ENCODE measurements at places on chromosomes 2 and 18.
A peak's percentile ranks its signal among the peaks of the same experiment; 100 is the strongest.

DNA sequence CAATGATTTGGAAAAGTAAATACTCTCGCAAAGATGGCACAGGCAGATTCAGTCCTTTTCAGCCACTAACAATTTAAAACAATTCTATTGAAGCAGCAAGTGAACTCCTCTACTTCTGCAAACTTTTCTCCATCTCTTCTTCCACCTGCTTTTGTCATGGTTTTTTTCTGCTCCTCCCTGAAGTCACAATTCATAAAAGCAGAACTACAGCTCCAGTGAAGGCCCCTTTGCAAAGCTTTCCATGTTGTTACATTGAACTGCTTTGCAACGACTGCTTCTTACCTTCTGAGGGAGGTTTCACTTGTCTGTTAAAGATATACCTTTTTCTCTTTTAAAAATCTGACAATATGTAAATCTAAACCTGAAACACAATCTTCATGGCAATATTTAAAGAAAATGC is 3.7 kb upstream of the SERTAD2 start:
- no peak for DNase-seq

GRCh38 chr2:41735006-41735405 is 312.8 kb upstream of the PKDCC start:
- no peak for DNase-seq

- peak; percentile 71 for DNase-seq
Observed at GRCh38 chr18:26103579-26103978, 13.2 kb upstream of the SS18 start.

DNA sequence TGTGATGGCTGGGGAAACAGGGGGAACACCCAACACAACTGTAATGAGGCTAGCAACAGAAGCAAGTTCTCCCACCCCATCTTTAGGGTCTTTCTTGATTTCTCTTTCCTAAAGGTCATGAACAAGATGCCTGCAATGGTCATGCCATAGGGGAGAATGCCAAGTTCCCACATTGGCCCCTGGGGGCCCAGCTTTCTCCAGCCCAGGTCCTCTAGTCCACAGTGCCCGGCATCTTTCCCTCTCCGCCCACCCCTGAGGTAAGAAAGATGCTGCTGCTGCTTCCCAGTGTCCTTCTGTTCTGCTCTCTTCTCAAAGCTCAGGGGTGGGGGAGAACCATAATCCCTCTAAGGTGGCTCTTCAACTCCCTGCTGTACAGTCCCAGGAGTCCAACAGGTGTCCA is 78.0 kb downstream of the LOXHD1 start:
- DNase-seq = no peak

GRCh38 chr2:76281156-76281841 is 570.6 kb upstream of the GCFC2 start:
- no peak for DNase-seq

DNA sequence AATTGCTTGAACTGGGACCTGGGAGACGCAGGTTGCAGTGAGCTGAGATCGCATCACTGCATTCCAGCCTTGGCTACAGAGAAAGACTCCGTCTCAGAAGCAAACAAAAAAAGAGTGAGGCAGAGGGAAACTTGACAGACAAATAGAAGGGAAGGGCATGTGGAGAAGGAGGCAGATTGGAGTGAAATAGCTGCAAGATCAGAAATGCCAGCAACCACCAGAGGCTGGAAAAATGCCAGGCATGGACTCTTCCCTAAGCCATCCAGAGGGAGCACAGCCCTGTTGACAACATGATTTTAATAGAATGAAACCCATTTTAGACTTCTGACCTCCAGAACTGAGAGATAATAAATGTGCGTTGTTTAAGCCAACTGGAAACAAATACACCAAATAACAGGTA is 447.2 kb upstream of the SPHKAP start:
- DNase-seq = no peak

DNA sequence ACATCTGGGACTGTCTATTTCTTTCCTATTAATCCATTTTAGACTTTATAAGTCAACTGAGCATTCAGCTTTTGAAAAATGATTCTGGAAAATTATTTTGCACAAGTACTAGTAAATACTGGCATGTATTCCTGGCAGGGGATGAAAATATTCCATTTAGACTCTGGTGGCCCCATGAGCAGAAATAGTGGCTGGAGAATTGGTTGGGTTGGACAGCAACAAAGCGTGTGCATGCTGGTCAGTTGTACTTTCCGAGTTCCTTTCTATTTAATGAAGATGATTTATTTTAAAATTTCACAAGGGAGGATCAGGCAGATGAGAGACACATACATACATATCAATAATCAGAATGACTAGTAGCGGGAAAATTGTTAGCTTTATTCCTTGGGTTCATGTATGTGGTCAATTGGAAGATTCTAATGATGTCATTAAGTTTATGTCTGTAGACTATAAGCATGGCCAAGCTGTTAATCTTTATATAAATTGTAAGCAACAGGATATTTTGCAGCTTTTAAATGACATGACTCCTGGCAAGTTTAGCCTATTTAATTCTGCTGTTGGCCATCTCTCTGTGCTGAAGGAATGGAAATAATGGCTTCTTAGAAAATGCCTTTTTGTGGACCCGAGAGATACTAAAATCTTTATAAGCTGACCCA is 541.6 kb downstream of the SLC4A3 start:
- no peak for DNase-seq

- no peak for DNase-seq
Observed at GRCh38 chr2:127953849-127954248, 68.1 kb upstream of the AMMECR1L start.

GRCh38 chr2:118040891-118041290 is 27.0 kb upstream of the CCDC93 start:
- DNase-seq = no peak

DNA sequence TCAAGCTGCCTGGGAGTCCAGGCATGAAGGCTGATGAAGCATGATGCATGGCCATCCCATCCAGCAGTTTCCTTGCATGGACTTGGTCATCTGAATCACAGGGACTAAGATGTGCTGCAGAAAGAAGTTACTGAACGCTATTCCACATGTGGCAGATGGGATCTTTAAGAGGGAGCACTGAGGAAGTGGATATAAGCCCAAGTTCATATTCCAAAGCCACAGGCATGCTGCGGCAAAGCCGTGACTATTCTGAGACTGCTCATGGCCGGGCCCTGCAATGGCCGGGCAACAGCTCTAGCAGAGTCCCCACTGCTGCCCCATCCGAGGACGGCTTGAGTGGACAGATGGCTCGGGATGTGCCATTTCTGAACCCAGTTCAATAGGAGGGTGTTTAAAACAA is 61.5 kb downstream of the STPG4 start:
- DNase-seq = no peak

- DNase-seq = no peak
Observed at GRCh38 chr2:57698935-57699449, 347.6 kb upstream of the VRK2 start.

DNA sequence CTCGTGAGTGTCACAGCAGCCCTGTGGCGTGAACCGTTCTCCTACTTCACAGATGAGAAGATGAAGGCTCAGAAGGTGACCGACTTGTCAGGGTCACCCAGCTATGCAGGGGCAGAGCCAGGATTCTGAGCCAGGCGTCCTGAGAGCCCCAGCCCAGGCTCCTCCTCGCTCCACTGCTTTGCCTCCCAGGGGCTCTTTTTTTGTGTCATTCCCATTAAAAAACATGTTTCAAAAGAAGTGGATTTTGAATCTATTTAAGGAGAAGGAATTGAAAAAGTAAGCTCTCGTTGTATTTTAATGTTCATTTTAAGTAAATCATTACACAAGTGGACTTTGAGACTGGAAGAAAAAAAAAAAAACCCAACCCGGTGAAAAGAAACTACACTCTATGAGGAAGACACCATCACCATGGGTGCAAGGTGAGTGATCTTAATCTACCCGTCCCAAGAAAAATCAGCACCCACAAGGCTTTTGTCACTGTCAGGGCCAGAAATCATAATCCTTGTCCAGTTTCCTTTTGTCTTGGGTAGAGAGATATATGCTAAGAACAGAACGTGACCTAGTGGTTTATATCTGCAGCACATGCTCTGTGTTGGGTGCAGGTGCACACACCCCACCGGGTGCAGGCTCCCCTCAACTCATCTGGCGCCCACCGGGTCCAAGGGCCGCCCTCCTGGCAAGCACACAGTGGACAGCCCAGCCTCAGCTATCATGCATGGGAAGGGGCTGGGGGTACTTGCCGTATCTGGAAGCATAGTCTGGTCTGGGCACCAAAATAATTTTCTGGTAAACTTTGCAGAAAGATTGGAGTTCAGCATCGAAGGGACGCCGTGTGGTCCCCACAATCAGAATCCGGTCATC is 73.5 kb upstream of the ASB18 start:
- no peak for DNase-seq

- DNase-seq = no peak
Observed at GRCh38 chr2:144378551-144378950, 141.4 kb downstream of the ZEB2 start.

DNA sequence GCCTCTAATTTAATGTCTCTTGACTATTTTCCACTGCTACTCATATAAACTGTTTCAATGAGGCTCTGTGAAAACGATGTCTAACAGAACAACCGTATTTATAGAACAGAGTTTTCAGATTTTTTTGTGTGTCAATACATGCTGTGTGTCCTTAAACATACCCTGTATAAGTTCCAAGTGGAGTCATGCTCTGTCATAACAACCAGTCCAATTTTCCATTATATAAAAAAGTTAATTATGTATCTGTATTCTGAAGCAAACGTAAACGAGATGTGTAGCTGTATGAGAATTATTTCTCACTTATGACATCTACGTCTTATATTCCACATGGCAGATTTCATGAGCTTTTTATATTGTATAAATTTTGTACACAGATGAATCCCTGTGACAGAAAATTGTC is 13.9 kb upstream of the GULP1 start:
- no peak for DNase-seq
